Suppressor macrophage treated with lipopolysaccharide for 1 hour (primary cell): ENCODE measurements at places on chromosomes 5 and 9.

- no peak for DNase-seq
These were observed 108.0 kb downstream of the PAM start for GRCh38 chr5:102863058-102863457.

DNA sequence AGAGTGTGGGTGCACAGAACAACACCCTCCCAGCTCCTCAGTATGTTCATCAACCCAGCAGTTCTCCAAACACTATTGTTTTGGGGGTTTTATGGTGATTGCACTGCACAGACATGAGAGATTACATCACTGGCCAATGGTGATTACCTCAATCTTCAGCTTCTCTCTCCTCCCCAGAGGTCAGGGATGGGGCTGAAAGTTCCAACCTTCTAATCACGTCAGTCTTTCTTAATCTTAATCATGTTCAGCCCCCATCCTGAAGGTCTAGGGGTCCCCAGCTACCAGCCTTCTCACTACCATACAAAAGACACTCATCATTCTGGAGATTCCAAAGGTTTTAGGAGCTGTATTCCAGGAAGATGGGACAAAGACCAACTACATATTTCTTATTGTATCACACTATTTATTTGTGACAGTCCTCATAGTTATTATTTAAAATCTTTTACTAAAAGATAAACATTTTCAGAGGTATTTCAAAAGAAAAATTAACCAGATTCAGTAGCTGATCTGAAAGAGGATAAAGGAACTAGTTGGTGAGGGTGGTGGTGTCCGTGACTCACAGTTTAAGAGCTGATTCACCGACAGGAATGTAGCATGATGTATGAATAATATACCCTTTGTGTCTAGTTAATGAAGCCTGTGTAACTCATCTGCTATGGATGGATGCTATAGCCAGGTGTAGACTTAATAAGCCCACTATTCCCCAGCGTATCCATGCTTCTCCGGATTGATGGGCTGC is 35.6 kb downstream of the RASEF start:
- DNase-seq: no peak

- DNase-seq: peak; percentile 48
These were observed 2.1 kb downstream of the CFAP77 start for GRCh38 chr9:132412089-132412488.

GRCh38 chr9:127968700-127969383 is 11.9 kb downstream of the EEIG1 start:
- DNase-seq: peak; percentile 63

DNA sequence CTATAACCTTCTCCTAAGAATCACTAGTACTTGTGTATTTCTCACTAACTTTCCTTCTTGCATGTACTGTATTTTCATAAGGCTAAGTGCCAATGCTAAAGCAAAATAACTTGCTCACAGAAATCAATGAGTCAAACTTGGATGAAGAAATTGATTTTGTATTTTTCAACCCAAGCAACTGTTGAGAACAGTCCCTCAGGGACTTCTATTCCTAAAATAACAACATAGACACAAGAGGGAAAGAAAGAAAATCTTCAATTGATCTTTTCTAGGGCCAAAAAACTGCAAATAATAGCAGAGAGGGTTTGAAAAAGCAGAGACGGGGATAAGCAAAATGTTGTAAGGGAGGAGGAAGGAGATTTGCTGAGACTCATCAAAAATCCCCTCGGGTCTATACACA is 69.8 kb downstream of the HABP4 start:
- DNase-seq: no peak

DNA sequence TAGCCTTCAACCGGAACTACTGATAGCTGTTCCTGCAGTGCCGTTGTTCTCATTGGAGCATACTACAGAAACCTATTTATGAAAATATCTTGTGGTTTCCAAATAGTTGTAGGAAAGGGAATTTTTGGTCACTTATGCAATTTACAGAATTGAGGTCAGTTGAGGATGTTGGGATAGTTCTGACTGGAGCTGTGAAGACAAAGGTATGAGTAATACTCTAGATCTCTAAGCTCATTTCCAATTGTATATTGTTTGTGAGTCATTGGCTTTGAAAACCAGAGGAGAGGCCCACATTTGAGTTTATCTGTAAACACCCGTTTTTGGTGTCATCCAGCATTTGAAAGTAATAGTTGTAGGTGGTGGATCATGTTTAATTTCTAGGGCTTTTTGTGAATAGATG is 561.3 kb upstream of the WWC1 start:
- peak; percentile 42 for DNase-seq

GRCh38 chr5:173413471-173413982 is 85.3 kb upstream of the STC2 start:
- DNase-seq: no peak

DNA sequence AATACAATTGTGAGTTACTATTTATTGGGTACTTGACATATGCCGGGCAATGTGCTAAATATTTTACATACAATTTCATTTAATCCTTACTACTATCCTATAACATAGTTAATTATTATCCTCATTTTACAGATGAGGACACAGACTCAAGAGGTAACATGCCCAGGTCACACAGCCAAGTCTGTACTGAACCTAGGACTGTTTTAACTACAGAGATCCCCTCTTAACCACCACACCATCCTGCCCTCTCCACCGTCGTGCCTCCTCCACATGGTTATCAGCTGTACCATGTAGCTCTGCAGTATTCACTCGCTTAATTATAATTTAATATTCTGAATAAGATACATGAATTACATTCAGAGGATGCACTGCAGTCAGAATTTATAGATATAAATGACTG is 5.3 kb downstream of the RAB14 start:
- DNase-seq: no peak

GRCh38 chr5:98794414-98795080 is 21.1 kb downstream of the RGMB start:
- no peak for DNase-seq

- DNase-seq: no peak
These were observed 104.1 kb downstream of the STRBP start for GRCh38 chr9:123164285-123164684.

- no peak for DNase-seq
These were observed 120.7 kb upstream of the APC start for GRCh38 chr5:112616812-112617547.

GRCh38 chr9:87581513-87581912 is 83.8 kb downstream of the DAPK1 start:
- DNase-seq: peak; percentile 79

DNA sequence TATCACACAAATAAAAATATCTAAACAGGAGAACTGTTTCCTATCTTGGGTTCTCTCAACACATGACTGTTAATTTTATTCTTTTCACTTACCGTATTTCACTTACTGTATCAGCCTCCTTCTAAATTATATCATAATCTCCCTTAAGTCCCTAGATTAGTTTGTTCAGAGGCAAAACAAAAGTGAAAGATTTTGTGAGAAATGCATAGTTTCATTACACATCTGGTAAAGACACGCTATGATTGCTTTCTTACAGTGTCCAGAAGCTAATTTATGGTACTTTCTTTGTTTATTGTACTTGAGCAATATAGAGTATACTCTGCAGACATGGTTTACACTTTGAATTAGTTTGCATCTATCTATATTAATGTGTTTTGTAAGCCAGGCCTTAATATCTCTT is 159.7 kb upstream of the TLX3 start:
- DNase-seq: no peak

- DNase-seq: no peak
These were observed 245.9 kb upstream of the PIK3R1 start for GRCh38 chr5:67969631-67970030.

DNA sequence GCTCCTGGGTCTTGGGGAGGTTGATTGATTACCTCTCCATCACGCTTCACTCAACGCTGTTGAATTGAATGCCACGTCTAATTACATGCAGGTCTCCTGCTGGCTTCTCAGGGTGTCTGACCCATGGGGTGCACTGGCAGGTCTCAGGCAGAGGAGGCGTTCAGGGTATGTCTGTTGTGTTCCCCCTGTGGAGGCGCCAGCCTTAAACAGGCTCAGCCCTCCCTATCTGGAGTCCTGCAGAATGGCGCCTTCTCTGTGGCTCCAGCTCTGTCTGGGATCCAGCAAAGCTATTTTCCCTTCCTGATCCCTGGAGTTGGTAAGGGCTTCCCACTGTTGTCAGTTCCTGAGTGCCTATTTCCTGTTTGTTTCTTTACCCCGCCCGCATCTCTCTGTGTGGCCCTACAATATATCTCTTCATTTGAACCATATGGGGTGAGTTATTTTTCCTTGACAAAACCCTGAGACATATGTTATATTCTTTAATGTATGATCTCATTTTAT is 150.0 kb downstream of the NTRK2 start:
- DNase-seq: no peak
